ENCODE measurements at places on chromosomes 5 and 9. TPM values are rescaled to one million over a fixed set of nuclear protein-coding genes. Genes with fewer than 3 reads are reported as not detected.

DNA sequence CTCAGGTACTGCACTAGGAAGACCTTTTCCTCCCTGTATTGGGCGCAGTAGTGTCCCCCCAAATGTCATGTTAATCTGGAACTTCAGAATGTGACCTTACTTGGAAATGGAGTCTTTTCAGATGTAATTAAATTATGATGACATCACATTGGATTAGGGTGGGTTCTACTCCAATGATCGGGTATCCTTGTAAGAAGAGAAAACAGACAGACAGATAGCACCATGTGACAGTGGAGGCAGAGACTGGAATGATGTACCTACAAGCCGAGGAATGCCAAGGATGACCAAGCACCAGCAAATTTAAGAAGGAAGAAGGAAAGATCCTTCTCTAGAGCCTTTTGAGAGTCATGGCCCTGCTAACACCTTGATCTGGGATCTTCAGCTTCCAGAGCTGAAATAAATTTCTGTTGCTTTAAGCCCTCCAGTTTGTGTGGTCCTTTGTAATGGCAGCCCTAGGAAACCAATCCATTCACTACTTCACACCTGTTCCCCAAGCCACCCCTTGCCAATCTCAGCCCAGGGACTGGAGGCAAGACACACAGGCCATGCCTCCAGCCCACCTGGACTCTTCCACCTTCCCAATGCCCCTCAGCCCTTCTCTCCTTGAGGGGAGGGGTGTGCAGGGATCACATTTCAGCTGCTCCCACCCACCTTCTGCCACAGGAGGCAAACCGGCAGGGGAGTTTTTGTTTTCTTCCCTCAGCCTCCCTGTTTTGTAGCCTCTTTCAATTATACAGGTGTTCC lies 1.6 kb downstream of the CCNJL start:
- DNase-seq, result no peak
- no peaks in the 10 kb centered on the region for H3K36me3 ChIP-seq
- peaks cover 14% of the 10 kb centered on the region for H3K4me1 ChIP-seq
- no peak overlapping the region for H3K27ac ChIP-seq
- peaks cover 48% of the 10 kb centered on the region for H3K27me3 ChIP-seq

GRCh38 chr5:91311697-91312501 lies 71.2 kb downstream of the ARRDC3 start:
- no peak overlapping the region for H3K4me3 ChIP-seq
- no peaks in the 10 kb centered on the region for H3K36me3 ChIP-seq
- peaks cover 4% of the 10 kb centered on the region for H3K4me1 ChIP-seq
- H3K27ac ChIP-seq, result no peak overlapping the region
- DNase-seq, result no peak

DNA sequence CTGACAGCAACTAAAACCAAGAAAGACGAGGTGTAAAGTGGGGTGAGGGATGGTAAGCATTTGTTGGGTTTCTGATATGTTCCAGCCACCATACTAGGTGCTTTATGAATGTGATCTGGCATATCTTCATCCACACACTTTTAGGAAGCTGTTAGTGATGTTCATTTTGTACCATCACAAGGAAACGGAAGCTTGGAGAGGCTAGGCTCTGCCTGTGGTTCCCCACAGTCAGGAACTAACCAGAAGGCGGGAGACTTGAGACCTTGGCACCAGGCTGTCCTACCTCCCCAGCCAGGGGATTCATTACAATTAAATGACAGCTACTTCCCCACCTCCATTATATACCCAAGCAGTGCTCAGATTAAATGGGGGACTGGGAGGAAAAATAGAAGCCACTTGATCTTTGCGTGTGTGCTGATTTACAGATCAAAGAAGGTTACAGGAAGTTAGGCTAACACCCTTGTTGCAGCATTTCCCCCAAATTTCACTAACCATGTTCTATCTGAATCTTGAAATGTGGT lies 43.0 kb downstream of the SFXN1 start:
- H3K27ac ChIP-seq, result no peak overlapping the region
- H3K36me3 ChIP-seq, result peaks cover 87% of the 10 kb centered on the region
- DNase-seq, result no peak
- H3K27me3 ChIP-seq, result no peaks in the 10 kb centered on the region

DNA sequence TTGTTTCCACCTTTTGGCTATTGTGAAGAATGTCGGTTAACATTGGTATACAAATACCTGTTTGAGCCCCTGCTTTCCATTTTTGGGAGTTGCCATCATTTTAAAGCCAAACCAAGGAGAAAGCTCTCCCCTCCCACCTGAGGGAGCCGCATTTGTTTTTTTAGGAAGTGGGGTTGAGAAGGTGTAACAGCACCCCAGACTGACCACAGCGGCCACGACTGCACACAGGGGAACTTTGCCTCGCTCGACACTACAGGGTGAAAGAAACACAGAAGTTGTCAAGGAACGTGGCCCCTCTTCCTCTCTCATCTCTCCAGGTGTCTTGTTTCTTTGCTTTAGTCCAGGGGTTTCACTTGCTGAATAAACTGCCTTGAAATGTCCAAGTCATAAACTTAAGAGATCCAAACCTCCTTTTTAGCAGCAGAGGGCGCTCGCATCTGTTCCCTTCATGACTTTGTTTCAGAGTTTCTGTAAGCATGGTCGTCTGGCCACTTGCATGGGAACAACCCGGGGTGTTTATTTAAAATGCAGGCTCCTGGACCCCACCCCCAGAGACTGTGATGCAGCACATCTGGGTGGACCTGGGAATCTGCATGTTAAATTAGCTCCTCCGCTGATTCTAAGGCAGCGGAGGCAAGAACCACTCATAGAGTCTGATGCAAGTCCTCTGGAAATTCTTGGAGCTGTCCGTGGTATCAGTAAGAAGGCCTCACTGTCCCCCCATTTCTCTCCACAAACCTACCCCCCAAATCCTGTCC lies 2.1 kb upstream of the TTLL11 start:
- H3K27ac ChIP-seq, result no peak overlapping the region
- no peaks in the 10 kb centered on the region for H3K36me3 ChIP-seq
- no peaks in the 10 kb centered on the region for H3K27me3 ChIP-seq
- H3K4me1 ChIP-seq, result peaks cover 14% of the 10 kb centered on the region

GRCh38 chr5:179314606-179315355 lies 30.5 kb downstream of the ADAMTS2 start:
- H3K4me1 ChIP-seq, result no peaks in the 10 kb centered on the region
- DNase-seq, result no peak
- no peak overlapping the region for H3K4me3 ChIP-seq
- no peak overlapping the region for H3K27ac ChIP-seq
- H3K27me3 ChIP-seq, result peaks cover 49% of the 10 kb centered on the region

- no peaks in the 10 kb centered on the region for H3K36me3 ChIP-seq
- H3K27me3 ChIP-seq, result peaks cover 8% of the 10 kb centered on the region
- DNase-seq, result no peak
These were observed 219.2 kb downstream of the EBF1 start for GRCh38 chr5:158880483-158881001.

GRCh38 chr9:21465859-21466518 lies 16.1 kb downstream of the IFNE start:
- H3K4me3 ChIP-seq, result no peak overlapping the region
- no peak overlapping the region for H3K27ac ChIP-seq
- no peaks in the 10 kb centered on the region for H3K27me3 ChIP-seq
- DNase-seq, result no peak
- no peaks in the 10 kb centered on the region for H3K36me3 ChIP-seq

DNA sequence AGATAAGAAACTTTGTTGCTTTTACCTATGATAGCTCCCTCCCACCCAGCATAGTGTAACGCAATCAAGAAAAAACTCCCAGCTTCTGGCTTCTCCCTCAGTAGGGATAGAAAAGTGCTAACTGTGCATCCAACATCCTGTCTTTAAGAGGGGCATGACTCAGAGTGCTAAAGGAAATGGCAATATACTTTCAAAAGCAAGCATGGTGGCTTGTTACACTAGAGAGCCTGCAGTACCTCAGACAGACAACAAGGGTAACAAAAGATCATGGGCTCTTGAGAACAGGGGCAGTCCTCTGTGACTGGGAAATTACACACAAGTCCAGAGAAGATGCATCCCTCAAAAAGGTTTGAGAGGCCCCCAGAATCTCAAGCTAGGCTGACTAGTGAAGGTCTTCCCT lies 37.8 kb downstream of the PRELID2 start:
- H3K4me1 ChIP-seq, result no peaks in the 10 kb centered on the region
- no peak overlapping the region for H3K4me3 ChIP-seq
- H3K27me3 ChIP-seq, result no peaks in the 10 kb centered on the region
- peaks cover 4% of the 10 kb centered on the region for H3K36me3 ChIP-seq
- no peak overlapping the region for H3K27ac ChIP-seq

DNA sequence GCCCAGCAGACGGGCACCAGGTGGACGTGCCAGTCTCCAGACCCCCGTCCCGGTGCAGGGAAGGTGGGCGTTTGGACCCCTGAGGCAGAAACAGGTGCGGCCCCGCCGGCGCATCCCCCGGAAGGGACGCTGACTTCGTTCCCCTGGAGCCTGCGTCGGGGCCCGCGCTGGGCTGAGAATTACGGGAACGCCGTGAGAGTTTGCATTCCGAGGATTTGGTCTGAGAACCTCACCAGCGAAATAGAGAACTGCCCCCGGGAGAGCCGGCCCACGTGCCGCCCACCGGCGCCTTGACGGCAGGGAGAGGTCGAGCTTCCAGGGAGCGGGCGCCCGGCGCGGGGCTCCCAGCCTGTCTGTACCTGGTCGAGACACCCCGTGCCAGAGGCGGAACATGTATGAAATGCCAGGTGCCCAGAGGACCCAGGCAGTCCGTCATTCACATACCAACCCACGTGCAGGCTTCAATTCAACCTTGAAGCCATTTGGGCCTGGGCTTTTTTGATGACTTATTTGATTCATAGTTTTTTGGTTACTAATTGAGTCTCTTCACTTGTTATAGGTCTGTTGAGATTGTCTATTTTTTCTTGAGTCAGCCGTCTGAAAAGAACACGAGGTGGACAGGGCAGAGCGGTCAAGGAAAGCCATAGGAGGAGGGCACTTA lies 877 bp upstream of the CAMSAP1 start:
- H3K27me3 ChIP-seq, result no peaks in the 10 kb centered on the region
- H3K36me3 ChIP-seq, result peaks cover 53% of the 10 kb centered on the region
- peak overlapping the region; percentile 63 for H3K4me3 ChIP-seq
- H3K4me1 ChIP-seq, result peaks cover 42% of the 10 kb centered on the region

DNA sequence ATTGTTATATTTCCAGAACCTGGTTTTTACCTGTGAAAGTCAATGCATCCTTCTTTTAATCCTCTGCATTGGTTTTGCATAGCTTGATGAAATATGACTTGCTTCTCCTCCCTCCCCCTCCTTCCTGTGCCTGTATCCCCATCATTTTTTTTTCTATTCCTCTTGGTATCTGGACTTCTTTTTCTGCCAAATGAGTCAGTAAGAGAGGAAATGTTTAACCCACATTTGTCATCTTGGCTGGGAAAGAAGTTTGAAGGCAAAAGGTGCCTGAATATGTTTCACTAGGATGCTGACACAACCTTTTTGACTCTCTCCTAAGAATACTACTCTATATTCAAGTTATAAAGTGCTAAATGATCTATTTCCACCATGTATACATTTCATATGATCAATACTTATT lies 35.5 kb upstream of the CDKN2B start:
- no peak overlapping the region for H3K4me3 ChIP-seq
- DNase-seq, result no peak
- H3K4me1 ChIP-seq, result no peaks in the 10 kb centered on the region

DNA sequence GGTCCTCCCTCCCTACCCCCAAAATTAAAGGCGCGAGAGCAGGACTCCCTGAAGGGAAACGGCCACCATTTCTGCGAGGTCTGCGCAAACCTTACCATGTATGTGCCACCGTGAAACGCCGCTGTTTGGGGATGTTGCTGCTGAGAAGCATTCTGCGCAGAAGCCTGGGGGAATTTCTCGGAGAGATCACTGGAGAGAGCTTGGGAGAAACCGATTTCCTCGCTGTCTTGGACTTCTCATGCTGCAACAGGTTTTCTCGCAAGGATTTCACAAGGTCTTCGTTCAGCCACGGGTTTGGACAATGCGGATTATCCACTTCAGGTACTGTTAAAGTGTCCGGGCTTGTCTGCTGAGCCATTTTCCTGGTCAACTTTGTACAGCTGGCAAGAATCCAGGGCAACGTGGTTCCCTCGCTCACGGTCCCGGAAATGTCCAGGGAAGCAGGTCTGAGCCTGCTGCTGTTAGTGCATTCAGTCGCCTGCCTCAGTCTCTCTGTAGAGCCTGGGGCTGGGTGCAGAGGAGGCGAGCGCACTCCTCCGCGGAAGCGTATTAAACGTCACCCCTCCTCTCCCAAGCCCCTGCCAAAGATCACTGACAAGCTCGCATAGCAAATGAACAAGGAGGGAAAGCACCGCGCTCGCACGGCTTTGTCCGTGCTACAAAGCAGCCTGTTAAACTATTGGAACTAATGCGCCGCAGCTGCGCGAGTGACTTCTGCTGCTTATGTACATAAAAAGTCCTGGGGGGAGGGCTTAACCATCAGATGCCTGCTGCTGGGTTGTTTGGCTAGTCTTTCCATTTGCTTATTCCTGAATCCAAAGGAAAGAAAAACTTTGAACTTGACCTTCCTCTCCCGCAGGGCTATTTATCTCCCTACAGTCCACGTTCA lies 125.1 kb downstream of the PDE4D start:
- no peaks in the 10 kb centered on the region for H3K4me1 ChIP-seq
- no peak for DNase-seq
- H3K27ac ChIP-seq, result no peak overlapping the region
- no peak overlapping the region for H3K4me3 ChIP-seq

DNA sequence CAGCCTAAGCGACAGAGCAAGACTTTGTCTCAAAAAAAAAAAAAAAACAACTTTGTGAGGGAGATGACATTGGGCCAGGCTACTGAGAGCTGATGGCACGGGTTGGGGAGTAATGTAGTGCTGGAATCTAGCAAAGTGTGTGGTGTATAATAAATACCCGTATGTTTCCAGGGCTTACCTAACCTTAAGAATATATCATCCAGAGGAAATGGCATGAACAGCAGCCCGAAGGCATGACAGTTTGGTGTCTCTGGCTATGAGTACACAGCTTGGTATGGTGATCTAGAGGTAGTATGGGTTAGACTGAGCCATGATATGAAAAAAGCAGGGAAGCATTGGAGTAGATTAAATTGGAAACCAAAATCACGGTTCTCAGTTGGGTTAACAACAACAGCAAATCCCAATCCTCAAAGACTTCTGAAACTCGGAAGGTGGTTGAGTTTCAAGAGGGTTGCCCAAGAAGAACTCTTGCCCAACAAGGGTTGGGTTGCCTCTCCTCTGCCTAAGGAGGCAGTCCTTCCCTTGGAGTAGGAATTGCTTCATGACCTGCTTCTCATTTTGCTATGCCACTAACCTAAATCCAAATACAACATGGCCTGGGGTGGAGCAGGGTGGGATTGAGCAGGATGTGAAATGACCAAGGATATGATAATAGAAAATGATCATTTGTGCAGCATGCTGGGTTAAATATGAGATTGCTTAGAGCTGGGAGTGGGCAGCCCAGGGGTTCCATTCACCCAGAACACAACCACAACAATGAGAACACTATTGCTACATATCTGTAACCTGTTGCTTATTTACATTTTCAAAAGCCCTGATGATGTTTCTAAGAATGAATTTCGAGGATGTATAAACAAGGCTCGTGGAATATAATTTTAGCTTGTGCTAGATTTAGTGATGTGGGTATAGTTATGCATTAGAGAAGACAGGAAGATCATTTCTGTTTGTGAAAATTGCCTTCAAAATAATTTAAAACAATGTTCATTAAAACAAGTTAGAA lies 64.6 kb upstream of the ZFR start:
- peaks cover 43% of the 10 kb centered on the region for H3K27me3 ChIP-seq
- no peak for DNase-seq
- H3K36me3 ChIP-seq, result no peaks in the 10 kb centered on the region
- H3K4me3 ChIP-seq, result no peak overlapping the region
- H3K27ac ChIP-seq, result no peak overlapping the region

Gene SGCD
- not detected for total RNA-seq

Gene C9orf78
- 89.0 TPM for total RNA-seq

Gene PNPLA7
- total RNA-seq, result 0.58 TPM

Gene SLC23A1
- total RNA-seq, result 0.40 TPM

Gene TAS2R1
- not detected for total RNA-seq

Gene PCDHA7
- total RNA-seq, result not detected

Gene CBY3
- total RNA-seq, result not detected

All from K562 (cell line).